ENCODE measurements at places on chromosomes 5 and 9.
A peak's percentile ranks its signal among the peaks of the same experiment; 100 is the strongest.

DNA sequence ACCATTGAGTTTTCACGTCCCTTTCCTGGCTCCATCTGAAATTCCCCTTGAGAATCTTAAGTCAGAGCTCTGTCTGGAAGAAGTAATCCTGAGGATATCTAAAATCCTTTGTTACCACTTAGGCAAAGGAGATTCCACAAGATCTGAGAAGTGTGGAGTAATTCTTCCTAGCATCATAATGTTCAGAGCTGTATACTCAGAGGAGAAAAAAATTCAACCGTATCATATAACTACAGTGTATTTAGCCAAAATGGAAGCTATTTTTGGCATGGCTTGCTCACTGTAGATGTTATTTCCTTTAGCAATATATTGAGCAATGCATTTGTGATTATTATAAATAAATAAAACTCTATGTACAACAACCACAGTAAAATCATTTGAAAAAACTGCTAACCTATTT is 1858.4 kb downstream of the EFNA5 start:
- DNase-seq = no peak

GRCh38 chr5:176535101-176535663 is 2.0 kb downstream of the RNF44 start:
- DNase-seq = peak; percentile 49

DNA sequence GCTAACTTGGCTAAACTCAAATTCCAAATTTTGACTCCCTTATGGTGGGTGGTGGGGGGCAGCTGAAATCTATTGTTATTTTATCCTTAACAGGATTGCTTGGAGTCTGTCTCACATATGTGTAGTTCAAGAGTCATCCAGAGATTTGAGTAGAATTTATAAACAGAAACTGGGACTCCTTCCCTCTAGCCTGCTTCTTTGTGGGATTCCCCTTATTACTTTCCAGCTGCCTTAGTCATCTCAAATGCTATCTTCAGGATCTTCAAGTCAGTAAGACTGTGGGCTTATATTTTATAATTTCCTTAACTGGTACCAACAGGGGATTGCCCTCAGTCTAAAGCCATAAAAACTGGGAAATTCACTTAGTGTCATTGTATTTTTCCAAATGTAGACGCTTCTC is 55.5 kb downstream of the NNT start:
- DNase-seq = no peak

DNA sequence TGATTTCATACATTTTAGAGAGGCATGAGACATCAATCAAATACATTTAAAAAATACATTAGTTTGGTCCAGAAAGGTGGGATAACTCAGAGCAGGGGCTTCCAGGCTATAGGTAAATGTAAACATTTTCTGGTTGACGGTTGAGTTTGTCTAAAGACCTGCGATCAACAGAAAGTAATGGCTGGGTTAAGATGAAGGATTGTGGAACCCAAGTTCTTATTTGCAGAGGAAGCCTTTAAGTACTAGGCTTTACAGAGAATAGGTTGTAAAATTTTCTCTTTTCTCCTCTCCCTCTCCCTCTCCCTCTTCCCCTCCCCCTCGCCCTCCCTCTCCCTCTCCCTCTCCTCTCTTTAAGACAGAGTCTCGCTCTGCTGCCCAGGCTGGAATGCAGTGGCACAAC is 50.8 kb downstream of the PTTG1 start:
- DNase-seq = no peak

GRCh38 chr9:136654820-136655535 is 7.7 kb upstream of the EGFL7 start:
- DNase-seq = no peak

DNA sequence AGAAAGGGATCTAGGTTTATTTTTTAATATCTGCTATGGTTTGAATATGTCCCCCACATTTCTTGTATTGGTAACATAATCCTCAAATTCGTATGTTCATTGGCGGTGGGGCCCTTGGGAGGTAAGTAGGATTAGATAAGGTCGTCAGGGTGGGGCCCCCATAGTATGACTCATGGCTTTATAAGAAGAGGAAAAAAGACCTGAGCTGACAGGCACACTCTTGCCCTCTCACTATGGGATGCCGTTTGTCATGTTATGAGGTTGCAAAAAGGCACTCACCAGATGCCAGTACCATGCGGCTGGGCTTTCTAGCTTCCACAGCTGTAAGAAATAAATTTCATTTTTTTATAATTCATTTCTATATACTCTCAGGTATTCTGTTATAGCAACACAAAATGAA is 67.3 kb upstream of the SGCD start:
- DNase-seq = no peak

GRCh38 chr5:126542441-126542840 is 52.6 kb downstream of the ALDH7A1 start:
- no peak for DNase-seq

GRCh38 chr5:113376640-113377039 is 58.1 kb downstream of the TSSK1B start:
- DNase-seq = no peak

DNA sequence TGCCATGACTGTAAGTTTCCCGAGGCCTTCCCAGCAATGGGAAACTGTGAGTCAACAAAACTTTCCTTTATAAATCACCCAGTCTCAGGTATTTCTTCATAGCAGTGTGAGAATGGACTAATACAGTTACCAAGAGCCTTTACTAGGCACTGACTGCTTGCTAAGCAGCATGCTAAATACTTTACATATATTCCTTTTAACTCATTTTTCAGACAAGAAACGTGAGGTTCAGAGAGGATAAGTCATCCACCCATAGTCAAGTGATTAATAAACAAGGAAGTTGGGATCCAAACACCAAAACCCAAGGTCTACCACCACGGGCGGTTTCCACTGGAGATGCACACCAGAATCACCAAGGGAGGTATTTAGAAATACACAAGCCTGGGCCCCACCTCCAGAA is 50.8 kb downstream of the GABBR2 start:
- DNase-seq = no peak

DNA sequence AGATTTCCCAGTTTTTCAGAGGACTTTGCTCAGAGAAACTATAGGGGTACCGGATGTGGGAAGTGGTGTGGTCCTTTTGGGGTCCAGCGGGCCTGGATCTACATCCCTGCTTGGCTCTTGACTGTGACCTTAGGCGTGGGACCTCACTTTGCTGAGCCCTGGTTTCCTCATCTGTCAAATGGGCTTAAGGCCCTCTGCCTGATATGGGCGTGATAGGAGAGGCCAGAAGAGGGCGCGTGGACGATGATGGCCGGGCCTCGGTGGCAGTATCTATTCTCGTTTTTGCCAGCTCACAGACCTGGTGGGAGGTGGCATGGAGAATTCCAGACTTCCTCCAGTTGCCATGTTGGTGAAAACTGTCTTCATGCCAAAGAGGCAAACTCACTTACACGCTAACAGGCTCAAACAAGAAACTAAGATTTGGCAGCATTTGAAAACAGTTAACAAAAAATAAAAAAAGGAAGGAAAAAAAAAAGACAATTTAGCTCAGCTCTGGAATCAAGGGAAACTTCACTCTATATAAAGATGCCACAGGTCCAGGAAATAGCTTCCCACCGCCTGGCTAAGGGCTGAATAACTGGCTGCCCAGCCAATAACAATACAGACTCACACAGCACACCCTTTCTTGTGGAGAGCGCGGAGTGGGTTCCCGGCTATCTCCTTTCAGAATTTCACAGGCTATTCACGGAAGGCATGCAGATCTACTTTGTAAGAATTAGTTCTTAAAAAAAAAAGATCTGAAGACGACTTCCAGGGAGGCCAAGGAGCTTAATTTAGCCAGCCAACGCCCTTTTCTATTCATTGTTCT is 1.7 kb downstream of the SH3PXD2B start:
- DNase-seq = no peak

GRCh38 chr5:130337179-130337888 is 433.1 kb downstream of the CHSY3 start:
- no peak for DNase-seq

GRCh38 chr5:103271570-103272289 is 13.2 kb downstream of the MACIR start:
- no peak for DNase-seq

DNA sequence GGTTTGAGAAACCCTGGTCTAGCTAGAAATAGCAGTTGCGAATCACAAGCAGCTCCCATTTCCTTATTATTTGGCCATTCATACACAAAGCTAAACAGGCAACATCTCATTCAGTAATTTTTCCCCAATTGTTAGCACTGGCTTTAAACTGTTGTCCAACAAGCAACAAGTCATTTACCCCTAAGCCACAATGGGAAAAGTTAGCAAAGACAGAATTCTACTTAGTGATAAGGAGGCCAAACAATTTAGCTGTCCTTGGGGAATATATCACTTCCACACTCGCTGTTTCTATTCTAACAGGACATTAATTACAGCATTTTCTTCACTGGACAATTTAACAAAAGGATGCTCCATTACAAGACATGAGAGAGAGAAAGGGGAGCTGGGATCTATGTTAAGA is 2.8 kb downstream of the MYO10 start:
- no peak for DNase-seq

GRCh38 chr5:94746731-94747124 is 128.3 kb downstream of the SLF1 start:
- DNase-seq = no peak

Data from T-helper 22 cell (primary cell).